ENCODE measurements at places on chromosomes 16 and 17.
A peak's percentile ranks its signal among the peaks of the same experiment; 100 is the strongest.

- no peak for DNase-seq
Measured at GRCh38 chr17:62307196-62307595, 73.2 kb upstream of the EFCAB3 start.

DNA sequence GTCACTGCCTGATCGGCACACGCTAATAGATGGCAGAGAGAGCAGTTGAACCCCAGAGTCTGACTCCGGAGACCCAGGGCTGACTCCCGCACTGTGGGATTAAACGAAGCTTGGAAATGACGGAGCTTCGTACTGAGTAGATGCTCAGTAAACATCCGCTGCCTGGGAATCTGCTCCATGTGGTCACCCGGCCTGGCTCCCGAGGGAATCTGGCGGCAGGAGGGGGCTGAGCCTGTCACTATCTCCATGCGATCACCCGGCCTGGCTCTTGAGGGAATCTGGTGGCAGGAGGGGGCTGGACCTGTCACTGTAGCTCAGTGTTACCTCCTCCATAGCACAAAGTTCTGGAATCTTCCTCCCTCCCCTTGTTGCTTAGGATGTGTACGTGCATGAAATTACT, 139.7 kb upstream of the CIBAR2 start:
- DNase-seq: no peak

DNA sequence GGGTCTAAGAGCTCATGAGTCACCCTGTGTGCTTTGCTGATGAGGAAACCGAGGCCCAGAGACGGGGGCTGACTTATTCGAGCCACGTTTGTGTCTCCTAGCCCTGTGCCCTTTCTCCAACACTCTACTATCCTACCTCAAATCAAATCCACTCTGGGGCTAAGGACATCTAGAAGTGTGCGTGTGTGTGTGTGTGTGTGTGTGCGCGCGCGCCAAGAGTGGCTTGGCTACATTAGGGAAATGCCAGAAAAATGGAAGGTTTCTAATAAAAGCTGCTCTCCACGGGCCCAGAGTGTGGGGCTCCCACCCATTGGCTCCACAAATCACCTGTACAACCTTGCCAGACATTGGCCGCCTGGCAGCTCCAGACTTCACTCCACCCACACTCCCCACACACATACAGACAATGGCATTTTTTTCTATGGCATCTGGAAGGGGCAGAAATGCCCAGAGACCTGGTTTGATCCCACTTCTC, 30.3 kb upstream of the PHOSPHO1 start:
- no peak for DNase-seq

GRCh38 chr17:40525294-40525693, 23.9 kb upstream of the TNS4 start:
- DNase-seq: no peak

GRCh38 chr16:31268891-31269290, 9.1 kb downstream of the ITGAM start:
- no peak for DNase-seq

GRCh38 chr17:42979511-42980273, at the start of gene PTGES3L:
Gene PTGES3L (minus strand): TSS chr17:42980080. CDS start chr17:42980053, 27 bp downstream.
- DNase-seq: peak; percentile 91

- peak; percentile 96 for DNase-seq
Measured at GRCh38 chr17:76405967-76406647, 21.7 kb downstream of the SPHK1 start.

DNA sequence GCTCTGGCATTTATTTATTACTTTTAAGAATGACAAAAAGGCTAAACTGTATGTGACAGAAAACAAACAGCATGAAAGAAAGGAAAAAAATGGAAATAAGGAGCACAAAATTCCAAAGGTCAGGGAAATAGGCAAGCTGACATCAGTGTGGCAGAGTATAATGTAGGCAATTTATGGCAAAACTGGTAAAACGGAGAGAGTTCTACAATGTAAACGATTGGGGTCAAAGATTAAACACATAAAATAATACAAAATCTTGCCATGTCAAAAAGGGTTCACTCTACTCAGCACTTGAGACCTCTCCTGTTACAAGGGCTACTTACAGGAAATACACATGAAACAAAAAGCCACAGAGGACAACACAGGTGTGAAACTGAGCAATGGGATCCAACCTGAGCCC, 47.0 kb upstream of the CDRT4 start:
- DNase-seq: no peak

DNA sequence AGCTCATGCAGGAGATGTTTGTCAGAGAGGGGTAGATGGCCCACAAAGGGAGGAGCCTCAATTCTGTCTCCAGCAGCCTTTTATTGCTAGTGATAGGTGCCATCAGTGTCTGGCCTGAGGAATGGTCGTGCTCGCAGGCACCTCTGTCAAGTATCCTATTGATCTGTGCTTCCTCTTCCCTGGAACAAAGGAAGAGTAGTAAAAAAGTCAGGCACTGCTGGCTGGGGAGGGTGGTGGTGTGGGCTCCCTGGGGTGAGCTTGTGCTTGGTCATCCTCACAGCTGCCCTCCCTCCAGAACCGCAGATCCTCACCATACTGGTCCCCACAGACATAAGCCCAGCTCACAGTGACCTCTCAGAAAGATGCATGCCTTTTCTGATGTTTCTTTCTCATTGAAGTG, 15.0 kb upstream of the SALL1 start:
- no peak for DNase-seq

GRCh38 chr17:78130437-78131101, at the start of gene TMC8:
Gene TMC8 (plus strand): TSS chr17:78130771. CDS start chr17:78131589, 818 bp downstream.
- peak; percentile 23 for DNase-seq

DNA sequence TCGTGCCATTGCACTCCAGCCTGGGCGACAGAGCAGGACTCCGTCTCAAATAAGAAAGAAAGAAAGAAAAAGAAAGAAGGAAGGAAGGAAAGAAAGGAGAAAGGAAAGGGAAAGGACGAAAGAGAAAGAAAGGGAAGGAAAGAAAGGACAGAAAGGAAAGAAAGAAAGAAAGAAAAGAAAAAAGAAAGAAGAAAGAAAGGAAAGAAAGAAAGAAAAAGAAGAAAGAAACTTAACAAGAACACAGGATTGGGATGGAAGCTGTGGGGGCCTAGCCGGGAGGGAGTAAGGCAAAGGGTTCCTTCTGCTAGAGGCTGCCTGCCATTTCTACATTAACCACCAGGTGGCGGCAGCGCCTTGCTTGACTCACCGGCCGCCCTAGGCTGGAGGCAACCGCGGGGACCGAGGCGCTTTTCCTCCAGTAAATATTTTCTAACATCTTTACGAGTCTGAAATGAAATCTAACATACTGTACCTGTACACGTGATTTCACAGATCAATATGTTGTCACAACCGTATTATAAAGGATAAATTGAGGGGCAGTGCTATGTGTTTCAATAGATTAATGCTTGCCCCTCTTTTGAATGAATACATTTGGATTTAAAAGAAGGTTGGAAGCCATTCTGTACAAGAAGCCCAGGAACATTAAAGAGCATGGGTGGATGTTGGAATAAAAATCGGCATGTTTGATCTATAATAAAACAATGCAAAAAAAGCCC, 6.1 kb downstream of the GJD3 start:
- DNase-seq: peak; percentile 73
